ENCODE measurements at places on chromosomes 5 and 9.

GRCh38 chr5:138603249-138603920 lies 28.2 kb upstream of the HSPA9 start:
- no peak for DNase-seq

DNA sequence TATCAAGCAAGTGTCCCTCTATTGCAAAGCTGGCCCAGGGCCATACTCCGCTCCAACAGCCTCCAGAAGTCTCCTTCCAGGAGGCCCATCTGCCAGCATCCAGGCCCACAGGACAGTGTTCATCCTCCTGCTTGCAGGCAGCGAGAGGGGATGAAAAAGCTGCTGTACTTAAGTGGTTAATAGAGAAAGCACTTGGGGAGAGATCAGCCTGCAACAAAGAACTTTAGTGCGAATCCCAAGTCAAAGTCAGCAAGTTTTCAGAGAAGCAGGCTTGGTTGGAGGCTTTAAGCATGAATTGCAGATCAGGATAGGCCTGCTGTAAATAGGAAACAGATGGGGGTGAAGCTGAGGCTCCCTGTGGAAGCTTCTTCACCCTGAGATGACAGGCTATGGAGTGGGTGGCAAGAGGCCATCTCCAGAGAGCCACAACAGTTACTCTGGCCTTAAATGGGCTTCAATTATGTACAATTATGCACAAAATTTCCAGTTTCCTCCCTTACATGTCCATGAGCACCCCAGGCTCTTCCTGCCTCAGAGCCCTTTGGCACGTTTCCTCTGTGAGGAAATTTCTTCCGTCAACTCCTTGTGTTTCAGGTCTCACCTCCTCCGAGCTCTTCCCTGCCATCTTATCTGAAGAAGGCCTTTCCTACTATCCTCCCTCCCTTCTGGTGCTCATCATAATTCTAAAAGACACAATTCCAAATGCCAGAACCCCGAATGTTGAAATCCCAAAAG lies 98.0 kb upstream of the NR3C1 start:
- no peak for DNase-seq

DNA sequence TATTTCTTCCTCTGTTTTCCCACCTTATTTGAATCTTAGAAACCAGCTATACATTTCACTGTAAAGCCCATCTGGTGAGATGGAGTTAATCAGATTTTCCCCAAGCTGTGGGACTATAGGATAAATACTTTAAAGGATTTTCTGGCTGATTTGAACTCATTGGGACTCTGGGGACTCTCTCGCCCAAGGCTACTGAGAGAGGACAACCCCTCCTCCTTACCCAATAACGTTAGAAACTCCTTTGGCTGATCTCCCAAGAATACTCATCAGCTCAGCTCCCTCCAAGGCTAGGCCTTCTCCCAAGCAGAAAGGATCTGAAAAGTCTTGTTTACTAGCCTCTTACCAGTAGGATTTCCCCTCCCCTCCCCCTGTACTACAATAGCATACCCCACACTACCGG lies 1.5 kb upstream of the GLRA1 start:
- no peak for DNase-seq

DNA sequence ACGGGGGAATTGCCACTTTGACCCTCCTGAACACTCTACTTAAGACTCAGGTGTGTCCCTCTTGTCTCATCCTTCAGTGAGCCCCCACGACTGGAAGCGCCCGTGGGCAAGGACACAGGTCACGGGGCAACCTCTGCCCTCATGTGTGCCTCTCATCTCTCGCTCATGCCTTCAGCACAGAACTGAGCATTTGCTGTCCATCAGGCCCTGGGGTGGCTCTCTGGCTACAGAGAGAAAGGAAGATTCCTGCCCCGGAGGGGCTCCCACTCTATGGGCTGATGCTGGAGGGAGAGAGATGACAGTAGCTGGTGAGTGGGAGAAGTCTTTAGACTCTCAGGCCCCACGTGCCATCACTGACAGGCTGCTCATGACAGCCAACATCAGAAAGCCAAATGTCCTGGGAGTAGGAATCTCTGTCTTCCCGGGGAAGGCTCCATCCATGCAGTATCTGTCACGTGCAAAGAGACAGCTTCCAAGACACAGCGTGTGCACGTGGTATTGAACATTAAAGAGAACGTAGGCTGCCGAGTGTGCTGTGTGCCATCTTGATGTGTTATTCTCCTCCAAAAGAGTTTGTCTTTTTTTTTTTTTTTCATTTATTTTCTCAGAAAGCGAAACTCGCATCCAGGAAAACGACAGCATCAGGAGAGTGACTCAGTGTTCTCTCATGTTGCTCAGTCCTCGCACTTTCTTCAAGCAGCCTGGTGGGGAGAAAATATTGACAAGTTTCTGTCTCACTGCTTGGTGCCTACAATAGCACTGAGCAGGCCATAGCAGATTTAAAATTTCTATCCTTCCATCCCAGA lies 190.5 kb downstream of the GAS1 start:
- DNase-seq = no peak

GRCh38 chr5:14168144-14168792 lies 25.1 kb downstream of the TRIO start:
- no peak for DNase-seq

DNA sequence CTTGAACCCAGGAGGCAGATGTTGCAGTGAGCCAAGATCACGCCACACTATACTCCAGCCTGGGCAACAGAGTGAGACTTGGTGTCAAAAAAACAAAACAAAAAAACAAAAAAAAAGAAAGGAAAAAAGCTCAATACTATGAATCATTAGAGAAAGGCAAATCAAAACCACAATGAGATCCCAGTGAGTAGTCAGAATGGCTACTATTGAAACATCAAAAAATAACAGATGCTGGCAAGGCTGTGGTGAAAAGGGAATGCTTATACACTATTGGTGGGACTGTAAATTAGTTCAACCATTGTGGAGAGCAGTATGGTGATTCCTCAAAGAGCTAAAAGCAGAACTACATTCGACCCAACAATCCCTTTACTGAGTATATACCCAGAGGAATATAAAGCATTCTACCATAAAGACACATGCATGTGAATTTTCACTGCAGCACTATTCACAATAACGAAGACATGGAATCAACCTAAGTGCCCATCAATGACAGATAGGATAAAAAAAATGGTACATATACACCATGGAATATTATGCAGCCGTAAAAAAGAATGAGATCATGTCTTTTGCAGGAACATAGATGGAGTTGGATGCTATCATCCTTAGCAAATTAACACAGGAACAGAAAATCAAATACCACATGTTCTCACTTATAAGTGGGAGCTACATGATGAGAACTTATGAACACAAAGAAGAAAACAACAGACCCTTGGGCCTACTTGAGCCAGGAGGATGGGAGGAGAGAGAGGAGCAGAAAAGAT lies 81.9 kb upstream of the ARRDC3 start:
- DNase-seq = no peak

- no peak for DNase-seq
These were observed 236.5 kb upstream of the HAPLN1 start for GRCh38 chr5:83957188-83957587.

DNA sequence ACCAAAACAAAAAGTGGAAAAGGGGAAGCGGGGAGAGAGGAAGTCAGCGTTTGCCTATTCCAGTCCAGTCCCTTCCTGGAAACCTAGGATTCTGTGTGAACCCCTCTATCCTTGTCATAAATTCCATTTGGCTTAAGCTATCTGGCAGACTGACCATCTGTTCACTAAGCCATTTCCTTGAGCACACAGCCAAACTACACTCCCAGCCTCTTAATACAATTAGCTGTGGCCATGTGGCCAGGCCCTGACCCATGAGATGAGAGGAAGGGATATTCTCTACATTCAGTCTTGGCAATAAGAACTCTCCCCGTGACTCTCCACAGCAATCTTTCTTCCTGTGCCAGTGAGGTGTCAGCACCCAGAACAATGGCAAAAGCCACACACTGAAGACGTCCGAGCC lies 424.8 kb downstream of the TLE1 start:
- DNase-seq = no peak

GRCh38 chr9:73042155-73042554 lies 89.3 kb upstream of the ALDH1A1 start:
- DNase-seq = no peak

DNA sequence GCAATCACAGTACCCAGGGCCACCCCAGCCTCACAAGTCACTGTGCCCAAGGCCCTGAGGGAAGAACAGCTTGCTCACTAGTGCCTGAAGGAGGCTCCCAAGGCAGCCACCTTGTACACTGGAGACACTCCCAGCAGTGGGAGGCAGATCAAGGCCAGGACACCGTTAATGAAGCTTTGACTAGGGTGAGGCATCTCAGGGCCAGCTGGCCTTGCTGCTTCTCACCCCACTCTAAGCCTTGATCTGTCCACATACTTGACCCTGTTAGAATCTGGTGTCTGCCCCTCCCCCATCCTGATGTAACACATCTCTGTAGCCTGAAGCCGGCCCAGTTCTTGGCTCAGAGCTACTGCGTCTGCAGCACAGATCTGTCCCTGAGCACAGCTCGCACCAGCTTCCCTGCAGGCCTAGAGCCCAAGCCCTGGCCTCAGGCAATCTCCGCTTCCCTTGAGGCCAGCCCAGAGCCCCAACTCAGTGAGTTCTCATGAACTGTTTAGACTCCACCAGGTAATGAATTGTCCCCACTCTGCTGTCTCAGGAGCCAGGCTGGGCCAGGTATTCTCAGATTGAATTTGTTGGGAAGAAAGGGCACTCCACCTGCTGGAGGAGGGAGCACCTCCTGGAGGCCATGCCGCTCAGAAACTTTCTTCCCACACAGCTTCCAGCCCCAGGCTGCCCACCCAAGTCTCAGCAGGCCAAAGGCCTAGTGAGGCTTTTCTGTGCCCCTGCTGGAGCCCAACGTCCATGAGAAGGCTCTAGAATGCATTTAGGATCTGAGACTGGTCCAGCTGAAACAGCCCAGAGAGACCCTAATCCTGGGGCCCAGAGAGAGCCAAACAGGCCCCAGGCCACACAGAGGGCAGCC lies 13.4 kb upstream of the JADE2 start:
- no peak for DNase-seq

- DNase-seq = no peak
These were observed 205.4 kb downstream of the LURAP1L start for GRCh38 chr9:12980085-12980851.

GRCh38 chr9:108756746-108757490 lies 98.9 kb downstream of the ACTL7B start:
- DNase-seq = no peak

DNA sequence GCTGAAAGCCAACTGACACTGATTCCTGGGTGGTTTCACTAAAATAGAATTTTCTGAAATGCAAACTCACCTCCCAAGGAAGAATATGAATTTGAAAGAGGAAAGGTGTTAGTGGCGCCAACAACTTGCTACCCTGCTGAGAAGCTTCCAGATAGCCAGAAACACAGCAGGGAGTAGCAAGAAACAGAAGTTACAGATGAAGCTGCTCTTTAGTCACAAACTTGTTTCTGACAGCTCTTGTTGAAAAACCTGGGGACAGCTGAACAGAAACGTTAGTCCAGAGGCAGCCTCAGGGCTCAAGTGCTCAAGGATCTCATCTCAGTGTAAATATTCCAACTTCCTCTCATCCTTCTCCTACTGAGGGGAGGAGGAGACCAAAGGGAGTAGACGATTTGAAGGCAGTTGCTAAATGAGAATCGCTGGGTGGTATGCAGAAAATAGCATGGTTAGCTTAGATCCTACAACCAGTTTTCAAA lies 184.1 kb downstream of the PDE4D start:
- no peak for DNase-seq

DNA sequence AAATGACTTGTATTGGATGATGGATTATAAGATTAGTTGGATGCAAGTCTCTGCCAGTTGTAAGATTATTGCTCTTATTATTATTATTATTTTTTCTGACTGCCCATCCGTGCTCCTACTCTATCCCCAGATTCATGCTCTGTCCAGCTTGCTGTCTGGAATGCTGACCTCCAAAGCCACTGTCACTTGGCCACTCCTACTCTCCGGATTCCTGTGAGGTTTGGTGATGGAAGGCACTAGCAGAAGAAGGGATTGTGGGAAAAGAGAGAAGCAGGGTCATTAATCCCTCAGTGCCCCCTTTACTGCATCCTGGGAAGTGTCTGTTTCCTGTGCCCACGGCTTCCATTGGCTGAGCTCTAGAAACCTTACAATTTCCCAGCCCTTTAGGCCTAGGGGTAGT lies 76.3 kb upstream of the IL12B start:
- DNase-seq = no peak

DNA sequence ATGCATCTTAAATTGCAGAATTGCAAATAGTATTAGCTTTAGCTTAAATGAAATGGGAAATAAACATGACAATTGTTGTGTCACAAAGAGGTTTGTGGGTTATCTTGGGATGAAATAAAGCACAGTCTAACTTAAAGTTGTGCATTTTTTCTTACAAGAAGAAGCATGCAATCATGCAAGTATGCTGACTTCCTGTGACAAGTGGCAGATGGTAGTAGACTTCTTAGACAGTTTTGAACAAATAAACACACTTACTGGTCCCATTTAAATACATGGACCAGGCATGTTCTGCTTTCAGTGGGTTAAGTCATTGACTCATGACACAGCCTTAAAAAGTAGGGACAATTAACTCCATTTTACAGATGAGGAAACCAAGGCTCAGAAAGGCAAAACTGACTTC lies 15.9 kb upstream of the C5orf63 start:
- no peak for DNase-seq

GRCh38 chr5:35745660-35746059 lies 111.0 kb upstream of the IL7R start:
- DNase-seq = no peak

- DNase-seq = no peak
These were observed 26.9 kb downstream of the ADAM19 start for GRCh38 chr5:157548513-157549282.

DNA sequence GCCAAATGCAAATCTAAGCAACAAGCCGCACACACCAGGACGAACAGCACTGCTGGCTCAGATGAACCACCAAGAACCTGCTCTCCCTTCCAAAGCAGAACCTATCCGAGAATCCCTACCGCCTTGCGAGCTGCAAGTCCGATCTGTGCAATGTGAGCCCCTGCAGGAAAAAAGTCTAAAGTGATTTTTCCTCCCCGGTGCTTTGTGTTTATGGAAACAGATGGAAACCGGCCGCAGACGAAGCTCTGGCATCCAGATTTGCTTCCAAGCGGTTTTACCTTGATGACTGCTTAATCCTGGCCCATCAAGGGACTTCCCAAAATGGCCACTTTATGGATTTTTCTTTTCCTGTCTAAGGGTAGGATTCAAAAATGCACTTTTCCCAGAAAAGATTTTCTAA lies 112.5 kb downstream of the VAV2 start:
- no peak for DNase-seq

- DNase-seq = no peak
These were observed 238.1 kb downstream of the MED10 start for GRCh38 chr5:6140219-6140618.

DNA sequence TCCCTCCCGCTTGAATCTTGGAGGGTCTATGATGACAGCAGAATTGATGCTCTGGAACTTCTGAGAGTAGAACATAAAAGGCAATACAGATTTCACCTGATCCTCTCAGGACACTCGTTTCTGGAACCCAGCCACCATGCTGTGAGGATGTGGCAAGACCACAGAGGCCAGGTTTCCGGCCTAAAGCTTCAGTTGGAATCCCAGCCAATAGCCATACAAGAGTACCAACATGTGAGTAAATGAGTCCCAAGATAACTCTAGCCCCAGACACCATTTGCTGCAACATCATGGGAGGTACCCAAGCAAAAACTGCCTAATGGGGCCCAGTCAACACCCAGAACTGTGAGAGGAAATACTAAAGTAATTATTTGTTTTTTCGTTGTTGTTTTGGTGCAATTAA lies 65.7 kb upstream of the MARCHF11 start:
- no peak for DNase-seq

- DNase-seq = no peak
These were observed 115.8 kb upstream of the LIFR start for GRCh38 chr5:38672059-38672788.

- DNase-seq = no peak
These were observed 6.1 kb downstream of the PTCD2 start for GRCh38 chr5:72326306-72326649.

- no peak for DNase-seq
These were observed 55.4 kb downstream of the ADAMTS2 start for GRCh38 chr5:179289756-179290385.

All from stimulated activated CD4-positive, alpha-beta T cell treated with anti-CD3 and anti-CD28 coated beads, Interleukin-4, amount 100 ng/mL, for 4 hours (primary cell).